ENCODE measurements at places on chromosomes 3 and 15.

- no peak for DNase-seq
These were observed 120.1 kb downstream of the LIPC start for GRCh38 chr15:58551764-58552504.

DNA sequence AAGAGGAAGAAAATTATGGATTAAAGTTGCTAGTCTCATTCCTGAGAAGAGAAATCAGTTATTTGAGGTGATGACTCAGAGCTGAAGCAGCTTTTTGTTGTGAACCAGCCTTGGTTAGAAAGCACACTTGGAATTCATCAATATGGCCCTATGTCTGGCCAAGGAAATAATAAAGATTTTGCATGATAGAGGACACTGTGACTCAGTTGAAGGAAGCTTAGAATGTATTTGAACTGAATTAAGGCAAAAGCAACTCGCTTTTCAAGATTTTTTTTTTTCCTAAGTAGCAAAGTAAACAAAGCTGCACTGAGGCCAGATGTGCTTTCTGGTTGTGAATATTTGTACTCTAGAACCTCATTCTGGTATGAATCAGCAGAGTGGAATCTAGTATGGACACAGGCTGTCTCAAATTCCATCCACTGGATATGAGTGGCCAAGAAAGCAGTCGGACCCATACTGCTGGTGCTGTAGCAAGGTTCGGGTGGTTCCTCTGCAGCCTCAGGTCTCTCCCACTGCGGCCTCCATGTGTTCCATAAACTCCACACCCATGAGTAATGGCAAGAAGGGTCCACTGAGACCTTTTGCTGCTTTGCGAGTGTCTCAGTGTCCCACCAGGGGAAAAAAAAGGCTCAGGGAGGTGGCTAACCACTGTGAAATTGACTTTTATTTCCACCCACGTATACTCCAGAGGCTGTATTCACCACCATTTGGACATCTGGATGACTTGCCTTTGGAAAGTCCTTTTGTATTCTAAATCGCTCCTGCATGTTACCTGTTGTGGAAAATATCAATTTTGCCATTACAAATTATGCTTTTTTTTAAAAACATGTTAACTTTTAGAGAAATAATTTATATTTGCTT is 53.1 kb downstream of the TGFBR2 start:
- DNase-seq: no peak

DNA sequence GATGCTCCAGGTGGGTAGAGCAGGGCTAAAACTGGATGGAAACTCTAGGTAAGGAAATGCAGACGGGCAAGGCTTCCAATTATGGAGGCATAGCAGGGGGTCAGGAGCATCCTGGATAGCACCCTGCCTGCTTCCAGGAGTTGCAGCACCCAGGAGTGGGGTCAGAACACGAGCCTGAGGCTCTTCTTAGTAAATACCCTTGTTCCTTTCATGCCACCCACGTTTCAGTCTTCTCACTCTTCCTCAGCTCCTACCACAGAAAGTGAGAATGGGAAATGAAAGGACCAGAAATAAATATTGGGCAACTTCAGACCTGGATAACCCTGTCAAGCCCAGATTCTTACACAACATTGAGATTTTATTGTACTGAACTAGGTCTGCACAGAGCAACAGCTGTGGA is 16.4 kb downstream of the CCR1 start:
- DNase-seq: no peak

GRCh38 chr3:186788482-186789370 is 5.3 kb downstream of the EIF4A2 start:
- no peak for DNase-seq

GRCh38 chr3:176873261-176873660 is 324.0 kb downstream of the TBL1XR1 start:
- DNase-seq: no peak

DNA sequence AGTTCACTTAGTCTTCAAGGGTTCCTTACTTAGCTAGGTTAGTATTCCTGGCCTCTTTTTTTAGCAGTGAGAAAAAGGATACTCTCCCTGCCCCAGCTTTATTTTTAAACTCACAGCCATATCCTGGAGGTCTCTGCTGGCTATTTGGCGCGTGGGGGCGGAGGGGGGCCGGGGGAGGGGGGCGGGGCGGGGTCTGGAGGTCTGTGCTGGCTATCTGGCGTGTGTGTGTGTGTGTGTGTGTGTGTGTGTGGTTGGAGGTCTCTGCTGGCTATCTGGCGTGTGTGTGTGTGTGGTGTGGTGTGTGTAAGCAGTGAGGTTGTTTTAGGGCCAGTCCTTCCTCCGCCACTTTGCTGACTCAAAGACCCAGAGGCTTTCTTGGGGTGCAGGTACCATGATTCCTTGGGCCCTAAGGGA is 579 bp upstream of the PLAAT1 start:
- DNase-seq: no peak

- no peak for DNase-seq
These were observed 92.3 kb upstream of the MRPS22 start for GRCh38 chr3:139251529-139251928.

GRCh38 chr15:87907676-87908446 is 348.7 kb downstream of the NTRK3 start:
- no peak for DNase-seq

DNA sequence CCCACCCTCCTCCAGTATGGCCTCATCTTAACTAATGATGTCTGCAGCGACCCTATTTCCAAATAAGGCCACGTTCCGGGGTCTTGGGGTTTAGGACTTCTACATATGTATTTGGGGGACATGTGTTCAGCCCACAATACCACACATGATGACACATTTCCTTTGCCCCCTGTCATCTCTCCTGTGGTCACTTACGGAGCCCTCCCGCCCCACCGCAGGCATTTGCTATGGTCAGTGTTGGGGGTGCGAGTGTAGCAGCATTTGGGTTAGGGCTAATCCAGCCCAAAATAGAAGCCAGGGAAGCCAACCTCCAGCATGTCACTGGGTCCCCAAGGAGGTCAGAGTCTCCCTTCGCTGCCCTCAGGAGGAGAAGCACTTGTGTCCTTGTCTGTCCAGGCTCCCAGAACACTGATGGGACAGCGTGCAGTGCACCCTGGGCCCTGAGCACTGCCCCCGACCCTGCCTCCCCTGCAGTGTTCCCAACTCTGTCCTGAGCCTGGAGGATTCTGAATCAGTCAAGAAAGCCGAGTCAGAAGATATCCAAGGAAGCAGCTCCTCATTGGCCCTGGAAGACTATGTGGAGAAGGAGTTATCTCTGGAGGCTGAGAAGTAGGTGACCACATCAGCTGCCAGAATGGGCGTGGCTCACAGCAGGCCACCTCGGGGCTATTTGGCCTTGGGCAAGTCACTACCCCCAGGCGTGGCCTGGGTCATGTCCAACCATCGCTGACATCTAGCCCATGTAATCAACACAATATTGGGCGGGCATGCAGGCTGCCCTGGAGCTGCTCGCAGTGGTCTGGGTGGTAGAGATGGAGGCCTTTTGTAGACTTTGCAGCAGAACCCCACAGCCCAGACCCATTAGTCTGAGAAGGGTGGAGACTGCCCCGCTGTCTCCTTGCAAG is 46.9 kb upstream of the FGD5 start:
- DNase-seq: no peak

- DNase-seq: no peak
These were observed 7.0 kb downstream of the EBLN2 start for GRCh38 chr3:73068419-73068818.

DNA sequence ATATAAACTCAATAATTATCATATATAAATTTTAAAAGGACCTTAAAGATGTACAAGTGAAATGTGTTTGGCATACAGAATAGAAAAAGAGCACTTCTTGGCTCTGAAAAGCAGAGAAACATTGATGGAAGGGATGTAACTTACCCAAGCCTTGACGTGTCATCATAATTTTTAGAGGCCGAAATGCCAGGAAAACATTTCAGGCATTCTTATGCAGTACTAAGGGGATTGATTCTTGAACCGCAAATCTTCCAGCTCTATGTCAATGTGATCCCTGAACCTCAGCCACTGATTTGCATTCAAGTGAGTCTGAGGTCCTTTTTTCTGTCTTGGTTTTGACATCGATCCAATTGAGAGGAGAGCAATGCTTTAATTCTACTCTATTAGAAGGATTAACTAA is 97.8 kb downstream of the CLDN1 start:
- no peak for DNase-seq

- DNase-seq: no peak
These were observed 6.0 kb downstream of the ONECUT1 start for GRCh38 chr15:52783929-52784798.

- no peak for DNase-seq
These were observed 71.9 kb downstream of the CADPS start for GRCh38 chr3:62803276-62803675.

- no peak for DNase-seq
These were observed 176.3 kb downstream of the MEGF11 start for GRCh38 chr15:66077320-66077663.

Data from GM12864 (cell line).